ENCODE measurements at places on chromosomes 11 and 22. TPM values are rescaled to one million over a fixed set of nuclear protein-coding genes. Genes with fewer than 3 reads are reported as not detected.
A peak's percentile ranks its signal among the peaks of the same experiment; 100 is the strongest.

Gene CEND1
- total RNA-seq = 2.2 TPM

DNA sequence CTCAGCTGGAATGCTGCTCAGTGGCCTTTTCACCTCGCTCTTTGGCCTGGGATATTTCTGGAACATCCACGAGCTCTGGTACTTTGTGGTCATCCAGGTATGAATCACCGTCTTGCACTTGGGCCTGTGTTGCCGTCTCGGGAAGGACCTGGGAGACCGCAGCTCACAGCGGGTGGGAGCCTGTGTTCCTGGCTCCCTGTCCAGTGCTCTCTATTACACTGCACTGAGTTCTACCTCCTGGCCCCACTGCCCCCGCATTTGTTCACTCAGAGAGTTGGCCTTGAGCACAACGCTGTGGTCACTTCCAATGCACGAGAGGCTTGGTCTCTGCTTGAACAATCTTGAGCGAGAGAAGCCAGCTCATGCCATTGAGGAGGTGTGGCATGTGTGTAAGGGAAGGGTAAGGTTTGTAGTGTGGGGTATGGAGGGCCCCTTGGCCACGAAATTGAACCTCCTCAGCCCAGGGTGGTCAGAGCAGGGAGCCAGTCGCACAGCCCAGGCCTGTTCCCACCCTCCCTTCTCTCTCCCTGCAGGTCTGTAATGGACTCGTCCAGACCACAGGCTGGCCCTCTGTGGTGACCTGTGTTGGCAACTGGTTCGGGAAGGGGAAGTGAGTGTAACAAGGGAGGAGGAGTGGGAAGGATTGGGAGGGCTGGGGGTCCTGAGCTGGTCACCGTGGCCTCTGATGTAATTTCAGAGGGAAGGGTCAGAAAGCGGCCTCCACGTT is 16.2 kb downstream of the SLC37A2 start:
- no peaks in the 10 kb centered on the region for H3K36me3 ChIP-seq
- H3K4me3 ChIP-seq = no peak overlapping the region
- H3K4me1 ChIP-seq = no peaks in the 10 kb centered on the region
- no peak overlapping the region for H3K27ac ChIP-seq
- H3K27me3 ChIP-seq = no peaks in the 10 kb centered on the region

GRCh38 chr11:870127-870413 is 27.4 kb downstream of the TSPAN4 start:
- DNase-seq = no peak
- no peak overlapping the region for H3K27ac ChIP-seq
- H3K36me3 ChIP-seq = no peaks in the 10 kb centered on the region
- H3K4me3 ChIP-seq = no peak overlapping the region
- no peaks in the 10 kb centered on the region for H3K4me1 ChIP-seq

GRCh38 chr11:2778630-2779498 is 79.1 kb upstream of the KCNQ1OT1 start:
- no peaks in the 10 kb centered on the region for H3K27me3 ChIP-seq
- peak overlapping the region; percentile 84 for H3K27ac ChIP-seq
- H3K4me1 ChIP-seq = no peaks in the 10 kb centered on the region
- H3K36me3 ChIP-seq = no peaks in the 10 kb centered on the region
- H3K4me3 ChIP-seq = peak overlapping the region; percentile 24

GRCh38 chr11:15735706-15736105 is 620.6 kb downstream of the SOX6 start:
- no peak overlapping the region for H3K27ac ChIP-seq
- no peaks in the 10 kb centered on the region for H3K4me1 ChIP-seq
- DNase-seq = no peak
- no peaks in the 10 kb centered on the region for H3K27me3 ChIP-seq
- H3K4me3 ChIP-seq = no peak overlapping the region

DNA sequence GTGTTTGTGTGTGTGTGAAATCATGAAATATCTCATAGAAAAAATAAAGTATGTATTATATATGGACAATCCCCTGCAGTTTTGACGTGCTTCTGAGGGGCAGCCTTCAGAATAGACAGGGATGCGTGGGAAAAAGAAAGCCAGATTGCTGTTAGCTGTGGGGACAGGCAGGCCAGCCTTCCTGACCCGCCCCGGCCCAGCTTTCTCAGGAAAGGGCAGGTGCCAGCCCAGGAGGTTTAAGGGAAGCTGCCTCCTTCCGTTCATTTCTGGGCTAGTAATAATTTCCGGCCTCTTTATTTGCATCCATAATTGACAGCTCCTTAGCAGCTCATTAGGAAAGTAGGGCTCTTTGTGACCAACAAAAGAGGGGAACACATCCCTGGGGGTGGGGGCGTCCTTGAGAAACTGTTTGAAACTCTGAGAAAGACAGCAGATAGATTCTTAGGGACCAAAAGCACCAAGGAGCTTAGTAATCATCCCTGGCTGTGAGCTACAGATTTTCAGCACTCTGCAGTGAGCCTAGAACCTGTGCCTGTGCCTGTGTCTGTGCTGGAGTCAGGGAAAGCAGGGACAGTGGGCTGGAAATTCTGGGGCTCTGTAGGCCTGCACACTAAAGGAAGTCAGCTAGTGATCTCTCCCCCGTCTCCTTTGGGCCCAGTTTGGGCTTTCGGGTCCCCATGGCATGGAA is 632.9 kb upstream of the CADM1 start:
- no peak for DNase-seq
- H3K36me3 ChIP-seq = no peaks in the 10 kb centered on the region
- H3K27me3 ChIP-seq = no peaks in the 10 kb centered on the region
- no peak overlapping the region for H3K27ac ChIP-seq
- H3K4me3 ChIP-seq = no peak overlapping the region

DNA sequence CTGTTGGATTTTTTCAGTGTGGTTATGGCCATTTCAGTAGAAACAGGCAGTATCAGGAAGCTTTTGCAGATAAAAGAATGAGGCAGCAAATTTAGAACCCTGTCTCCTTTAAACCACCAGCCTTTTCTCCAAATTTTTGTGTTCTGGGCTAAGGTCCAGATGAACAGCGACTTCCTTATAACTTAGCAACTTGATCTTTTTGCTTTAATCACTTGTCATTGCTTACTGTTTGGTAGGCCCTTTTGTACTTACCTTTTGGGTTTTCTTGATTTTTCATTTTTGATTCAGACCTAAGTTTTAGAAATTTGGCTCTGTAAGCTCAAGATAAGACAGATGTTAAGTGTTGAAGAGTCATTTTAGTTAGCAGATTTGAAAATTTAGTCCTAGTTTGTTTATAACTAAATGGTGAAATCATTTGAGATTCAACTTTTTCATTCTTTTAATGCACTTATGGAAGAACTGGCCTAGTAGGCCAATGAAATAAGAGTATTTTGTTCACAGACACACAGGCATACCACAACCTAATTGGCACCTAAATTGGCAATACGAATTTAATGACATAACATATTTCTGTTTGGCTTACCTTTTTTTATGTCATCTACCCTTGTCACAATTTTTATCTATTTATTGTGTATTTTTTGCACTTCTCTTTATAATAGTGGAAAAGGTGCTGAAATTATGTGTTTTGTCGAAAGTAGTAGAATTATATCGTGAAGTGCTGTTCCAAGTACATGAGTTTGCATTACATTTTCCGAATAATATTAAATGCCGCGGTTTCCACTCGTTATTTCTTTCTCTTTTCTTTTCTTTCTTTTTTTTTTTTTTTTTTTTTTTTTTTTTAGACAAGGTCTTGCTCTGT is 2.1 kb downstream of the RTN3 start:
- H3K4me1 ChIP-seq = peaks cover 33% of the 10 kb centered on the region
- no peaks in the 10 kb centered on the region for H3K27me3 ChIP-seq
- H3K27ac ChIP-seq = peak overlapping the region; percentile 97
- DNase-seq = no peak
- H3K4me3 ChIP-seq = peak overlapping the region; percentile 93

Data from sigmoid colon (tissue), 7 donors.